Right renal pelvis (tissue), 4 donors: ENCODE measurements at places on chromosomes 7 and 10.
A peak's percentile ranks its signal among the peaks of the same experiment; 100 is the strongest.

- DNase-seq = peak; percentile 54
Measured at GRCh38 chr7:26061678-26062603, 90.1 kb upstream of the NFE2L3 start.

GRCh38 chr10:558891-559766 lies 130.3 kb downstream of the DIP2C start:
- DNase-seq = no peak

DNA sequence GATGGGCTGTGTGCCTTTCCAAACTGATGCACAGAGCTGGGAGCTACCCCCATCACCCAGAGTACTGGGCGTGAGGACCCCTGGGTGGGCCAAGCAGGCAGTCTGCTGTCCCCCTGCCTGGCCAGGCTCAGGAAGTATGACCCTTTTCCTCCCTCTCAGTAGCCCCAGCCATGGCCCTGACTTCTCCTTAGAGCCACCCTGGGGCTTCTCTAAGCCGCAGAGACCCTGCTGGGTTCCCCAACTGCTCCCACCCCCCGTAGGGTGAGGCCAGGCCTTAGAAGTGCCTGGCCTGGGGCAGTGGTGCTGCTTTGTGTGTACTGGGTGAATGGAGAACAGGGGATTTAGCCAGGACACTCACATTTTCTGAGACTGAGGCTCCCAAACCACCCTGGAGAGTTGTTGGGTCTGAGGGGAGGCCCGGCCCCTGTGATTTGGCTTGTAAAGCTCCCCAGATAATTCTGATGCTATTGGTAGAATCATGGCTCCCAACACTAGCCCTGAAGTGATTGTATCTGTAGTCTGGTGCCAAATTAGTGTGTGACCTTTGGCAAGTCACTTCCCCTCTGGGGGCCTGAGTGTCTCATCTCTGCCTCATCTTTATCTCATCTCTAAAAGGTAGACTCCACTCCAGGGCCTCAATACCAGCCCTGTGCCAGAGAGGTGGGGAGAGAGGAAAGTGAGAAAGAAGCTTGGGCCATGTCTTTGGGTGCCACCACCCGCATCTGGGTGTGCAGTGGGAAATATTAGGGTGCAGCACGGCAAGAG lies 99.7 kb upstream of the PPIF start:
- no peak for DNase-seq

DNA sequence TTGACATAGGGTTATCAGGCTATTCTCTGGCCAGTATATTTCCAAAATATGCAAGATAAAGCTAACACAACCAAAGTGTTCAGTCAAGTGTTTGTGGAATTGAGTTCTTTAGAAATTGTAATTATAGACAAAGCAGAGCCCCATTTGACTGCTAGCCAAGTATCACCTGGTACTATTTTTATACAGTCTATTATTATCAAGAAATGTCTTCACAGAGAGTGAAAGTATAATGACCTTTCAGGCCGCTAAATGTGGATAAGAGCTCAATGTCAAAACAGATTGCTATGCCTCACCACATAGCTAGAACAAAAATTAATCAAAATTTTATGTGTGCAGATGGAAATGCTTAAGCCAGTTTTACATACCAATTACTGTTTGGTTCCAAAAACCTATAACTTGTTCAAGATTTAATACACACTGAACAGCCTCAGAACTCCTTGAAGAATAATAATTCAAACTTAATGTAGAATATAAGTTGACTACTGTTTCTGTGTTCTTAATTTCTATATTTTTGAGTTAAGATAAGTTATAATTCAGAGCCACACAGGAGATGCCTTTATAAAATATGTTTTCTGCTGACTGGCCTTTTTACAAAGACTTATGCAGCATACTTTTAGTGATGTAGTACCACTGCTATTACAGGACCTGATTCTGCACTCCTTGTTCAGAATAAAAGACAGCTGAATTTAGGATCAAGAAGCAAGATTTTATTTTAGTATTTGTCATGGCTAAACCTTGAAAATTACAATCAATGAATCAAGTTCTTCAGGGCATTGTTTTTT lies 31.0 kb downstream of the PRPS1L1 start:
- no peak for DNase-seq

GRCh38 chr10:28317760-28318159 lies 14.9 kb upstream of the MPP7 start:
- no peak for DNase-seq

DNA sequence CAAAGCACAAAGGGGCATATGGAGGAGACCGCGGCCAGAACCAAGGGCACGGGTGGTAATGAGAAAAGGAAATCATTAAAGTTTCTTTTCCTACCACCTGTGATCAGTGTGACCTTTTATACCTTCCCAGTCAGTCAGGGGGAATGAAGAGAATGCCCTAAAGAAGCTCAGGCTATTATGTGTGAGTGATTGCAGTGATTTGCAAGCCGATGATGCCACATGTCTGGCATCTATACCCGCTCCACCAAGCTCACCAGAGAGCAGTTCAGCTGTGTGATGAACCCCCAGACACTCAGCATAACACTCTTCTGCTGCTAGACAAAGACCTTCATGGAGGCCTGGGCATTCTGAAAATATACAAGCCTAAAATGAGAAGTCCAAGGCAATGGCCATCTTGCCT lies 106.2 kb upstream of the AGK start:
- no peak for DNase-seq

DNA sequence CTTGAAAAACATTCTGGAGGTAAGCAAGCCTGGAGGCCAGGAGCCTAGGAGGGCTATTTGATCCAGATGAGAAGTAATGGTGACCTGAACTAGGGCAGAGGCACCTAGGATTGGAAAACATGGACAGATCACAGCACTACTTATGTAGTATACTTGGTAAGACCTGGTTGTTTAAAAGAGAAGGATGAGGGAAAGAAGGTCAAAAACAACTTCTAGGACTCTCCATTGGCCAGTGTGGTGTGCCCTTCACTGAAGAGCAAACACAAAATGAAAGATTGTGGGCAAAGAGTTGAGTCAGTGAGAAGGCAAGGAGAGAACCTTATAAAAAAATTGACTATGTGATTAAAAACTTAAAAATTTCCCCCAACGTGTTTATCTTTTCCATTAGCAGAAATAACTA lies 14.3 kb downstream of the ANKRD1 start:
- DNase-seq = no peak

DNA sequence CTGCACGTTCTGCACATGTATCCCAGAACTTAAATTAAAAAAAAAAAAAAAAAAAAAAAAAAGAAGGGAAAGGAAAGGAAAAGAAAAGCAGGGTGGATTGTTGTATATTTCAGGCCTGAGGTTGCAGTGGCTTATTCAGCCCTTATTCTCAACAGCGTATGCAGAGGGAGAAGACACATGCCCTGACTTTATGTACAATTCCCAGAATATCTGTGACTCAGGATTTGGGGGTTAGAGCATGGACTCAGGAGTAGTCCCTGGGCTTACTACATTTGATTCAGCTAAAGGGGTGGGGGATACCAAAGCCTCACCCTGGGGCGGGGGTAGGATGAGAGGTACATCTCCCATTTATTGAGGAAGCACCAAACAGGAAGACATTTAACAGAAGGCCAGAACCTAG lies 137.4 kb downstream of the MYOF start:
- DNase-seq = no peak

DNA sequence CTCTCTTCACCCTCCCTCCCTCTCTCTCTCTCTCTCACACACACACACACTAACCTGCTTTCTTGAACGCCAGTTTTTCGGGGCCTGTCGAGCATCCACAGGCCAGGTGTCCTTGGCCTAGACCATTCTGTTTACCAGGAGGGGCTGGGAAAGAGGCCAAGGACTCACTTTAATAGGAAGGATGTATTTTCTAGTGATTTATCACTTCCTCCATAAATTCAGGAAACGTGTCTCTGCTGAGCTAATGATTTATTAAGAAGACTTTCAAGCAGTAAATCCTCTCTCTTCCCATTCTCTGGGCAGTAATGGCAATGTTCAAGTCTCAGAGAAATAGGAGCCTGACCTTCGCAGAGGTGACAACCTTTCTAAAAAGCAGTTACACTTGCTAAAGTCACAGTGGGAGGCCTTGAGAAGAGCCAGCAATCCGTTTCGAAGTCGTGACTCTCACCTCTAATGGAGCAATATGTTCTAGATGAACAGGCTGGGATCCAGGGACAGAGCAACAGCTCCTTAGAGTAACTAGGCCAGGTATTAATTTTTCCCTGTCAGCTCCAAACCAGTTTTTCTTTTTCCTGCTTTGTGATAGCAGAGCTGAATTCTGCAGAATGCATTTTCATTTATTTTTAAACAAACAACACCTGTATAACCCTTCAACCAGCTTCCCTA lies 1357.5 kb upstream of the SORCS1 start:
- no peak for DNase-seq

GRCh38 chr7:156021471-156021870 lies 209.2 kb upstream of the SHH start:
- DNase-seq = no peak

DNA sequence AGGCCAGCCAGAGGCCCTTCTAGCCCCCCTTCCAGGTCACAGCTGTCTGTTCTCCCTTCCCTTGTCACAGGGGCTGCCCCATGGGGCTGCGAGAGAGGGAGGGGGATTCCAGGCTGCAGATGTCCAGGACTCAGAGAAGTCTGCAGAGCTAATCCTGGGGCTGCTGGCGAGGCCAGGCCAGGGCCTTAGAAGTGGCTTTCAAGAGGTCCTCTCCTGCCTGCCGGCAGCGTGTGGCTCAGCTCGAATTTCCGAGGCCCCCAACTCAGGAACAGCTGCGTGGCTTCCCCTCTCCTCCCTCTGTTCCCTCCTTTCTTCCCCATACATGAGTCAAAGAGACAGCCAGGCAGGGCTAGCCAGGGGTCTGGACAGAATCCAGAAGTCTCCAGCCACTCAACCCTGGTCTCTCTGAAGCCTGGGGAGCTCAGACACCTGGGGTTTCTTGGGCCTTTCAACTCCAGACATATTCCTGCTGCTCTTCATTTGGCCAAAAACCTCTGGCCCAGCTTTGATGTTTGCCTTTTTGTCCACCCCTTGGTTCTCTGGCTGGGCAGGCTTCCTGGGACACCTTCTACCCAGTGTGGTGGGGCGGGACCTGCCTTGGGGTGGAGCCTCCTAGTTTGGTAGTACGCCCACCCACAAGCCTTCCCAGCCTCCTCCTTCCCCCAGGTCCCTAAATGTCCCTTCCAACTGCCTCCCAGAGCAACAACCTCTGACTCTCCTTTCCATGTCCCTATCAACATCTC lies 21.8 kb upstream of the EIF5AL1 start:
- peak; percentile 62 for DNase-seq

- DNase-seq = no peak
Measured at GRCh38 chr7:3754493-3755341, 453.7 kb downstream of the SDK1 start.

- no peak for DNase-seq
Measured at GRCh38 chr7:17948526-17949238, 8.4 kb upstream of the SNX13 start.

DNA sequence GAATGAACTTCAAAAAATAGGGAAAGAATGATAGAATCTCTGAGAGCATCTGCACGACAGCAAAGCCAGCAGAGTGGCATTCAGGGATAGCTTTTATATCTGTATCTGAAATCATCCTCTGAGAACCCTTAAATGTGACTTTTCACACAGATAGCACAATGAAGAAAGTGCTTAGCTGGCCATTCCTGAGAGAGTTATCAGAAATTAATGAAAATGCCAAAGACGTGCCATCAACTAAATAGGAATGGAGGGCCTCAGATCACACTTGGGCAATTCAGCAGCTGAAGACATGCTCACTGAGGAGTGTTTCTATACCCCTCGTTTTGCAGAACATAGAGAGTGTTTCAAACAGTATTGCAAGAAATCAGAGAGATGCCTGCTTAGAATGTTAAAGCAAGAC lies 51.6 kb downstream of the AKR1B1 start:
- DNase-seq = no peak

DNA sequence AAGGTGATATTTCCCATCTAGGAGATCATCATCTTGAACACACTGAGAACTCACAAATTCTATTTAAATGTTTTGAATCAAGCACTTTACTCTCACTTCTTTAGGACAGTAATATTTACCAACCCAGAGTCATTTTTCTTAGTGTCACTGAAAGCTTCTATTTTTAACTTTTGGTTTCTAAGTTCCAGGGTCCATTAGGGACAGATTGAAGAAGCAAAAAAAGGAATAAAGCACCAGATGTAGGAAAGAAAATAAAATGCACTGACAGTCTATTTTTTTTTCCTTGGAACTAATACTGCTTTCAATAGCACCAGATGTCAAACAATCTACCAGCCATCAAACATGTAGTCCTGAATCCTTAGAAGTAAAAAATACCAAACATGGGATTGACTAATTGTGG lies 526.7 kb upstream of the LRRN3 start:
- no peak for DNase-seq

DNA sequence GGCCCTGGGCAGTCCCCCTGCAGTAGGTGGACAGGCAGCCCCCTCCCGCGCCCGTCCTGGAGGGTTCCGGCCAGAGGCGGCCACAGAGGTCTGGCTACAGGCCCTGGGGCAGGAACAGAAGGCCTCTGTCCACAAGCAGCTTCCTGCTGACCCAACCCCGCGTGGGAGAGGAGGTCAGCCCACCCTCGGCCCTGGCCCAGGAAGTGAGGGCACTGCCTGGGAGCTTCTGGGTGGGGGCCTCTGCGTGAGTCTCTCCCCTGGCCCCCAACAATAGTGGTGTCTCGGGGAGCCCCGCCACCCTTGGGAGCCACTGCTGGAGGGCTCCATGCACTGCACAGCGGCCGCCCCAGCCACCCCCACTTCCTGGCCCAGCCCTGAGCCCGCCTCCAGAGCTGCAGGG lies 4.7 kb downstream of the MICALL2 start:
- DNase-seq = no peak

DNA sequence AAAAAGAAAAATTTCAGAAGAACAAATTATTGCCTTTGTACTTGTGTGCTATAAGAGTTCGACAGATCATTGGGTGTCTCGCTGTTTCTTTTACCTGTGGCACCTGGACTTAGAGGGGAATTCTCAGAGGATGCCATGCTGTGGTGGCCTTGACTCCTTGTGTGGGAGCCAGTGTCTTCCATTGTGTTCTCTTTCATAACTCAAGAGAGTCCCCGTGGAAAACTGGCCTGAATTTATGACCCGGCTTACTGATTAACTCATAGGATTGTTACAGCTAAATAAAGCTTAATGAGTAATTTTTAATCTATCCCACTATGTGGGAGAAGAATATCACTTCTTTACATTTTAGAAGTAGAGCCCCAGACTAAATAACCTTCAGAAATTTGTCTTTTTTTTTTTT lies 54.5 kb downstream of the UBE3C start:
- no peak for DNase-seq

DNA sequence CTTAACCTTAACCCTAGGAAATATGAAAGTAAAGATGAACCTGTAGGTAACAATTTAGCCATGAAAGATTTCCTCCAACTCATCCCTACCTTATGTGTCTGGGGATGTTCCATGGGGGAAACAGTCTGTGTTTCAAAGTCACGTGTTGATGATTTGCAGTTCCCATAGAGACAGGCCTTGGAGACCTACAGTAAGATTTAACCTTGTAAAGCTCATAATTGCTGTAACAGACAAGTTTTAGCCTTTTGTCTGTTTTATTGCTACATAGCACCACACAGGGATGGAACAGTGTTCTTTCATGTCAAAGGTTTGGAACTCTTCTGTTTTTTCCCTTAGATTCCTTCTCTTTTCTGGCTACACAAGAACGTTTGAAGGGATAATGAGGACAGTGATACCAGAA lies 35.2 kb upstream of the ITGA8 start:
- no peak for DNase-seq
